ENCODE measurements at places on chromosomes 4 and X. TPM values are rescaled to one million over a fixed set of nuclear protein-coding genes. Genes with fewer than 3 reads are reported as not detected.

DNA sequence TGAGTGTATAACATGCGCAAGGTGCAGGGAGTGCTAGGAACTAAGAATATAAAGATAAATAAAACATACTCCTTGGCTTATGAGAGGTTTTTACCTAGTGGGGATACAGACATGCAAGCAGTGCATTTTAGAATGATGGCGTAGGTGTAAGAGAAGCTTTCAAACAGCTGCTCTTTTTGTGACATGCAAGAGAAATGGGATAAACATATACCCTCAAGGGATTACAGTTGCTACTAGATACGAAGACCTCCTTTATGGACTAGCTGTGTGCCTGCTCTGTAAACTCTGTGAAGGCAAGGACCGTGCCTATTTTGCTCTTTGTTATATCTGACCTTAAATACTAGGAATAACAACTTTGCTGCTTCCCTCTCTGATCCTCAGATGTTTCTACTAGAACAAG, 39.0 kb upstream of the SLITRK4 start:
- no peak for DNase-seq

GRCh38 chrX:94758130-94758529, 1084.1 kb downstream of the FAM133A start:
- no peak for DNase-seq

- DNase-seq: peak; percentile 25
These were observed 276.3 kb upstream of the GALNT7 start for GRCh38 chr4:172892300-172892699.

- DNase-seq: no peak
These were observed 214.6 kb upstream of the MAB21L2 start for GRCh38 chr4:150367326-150367725.

DNA sequence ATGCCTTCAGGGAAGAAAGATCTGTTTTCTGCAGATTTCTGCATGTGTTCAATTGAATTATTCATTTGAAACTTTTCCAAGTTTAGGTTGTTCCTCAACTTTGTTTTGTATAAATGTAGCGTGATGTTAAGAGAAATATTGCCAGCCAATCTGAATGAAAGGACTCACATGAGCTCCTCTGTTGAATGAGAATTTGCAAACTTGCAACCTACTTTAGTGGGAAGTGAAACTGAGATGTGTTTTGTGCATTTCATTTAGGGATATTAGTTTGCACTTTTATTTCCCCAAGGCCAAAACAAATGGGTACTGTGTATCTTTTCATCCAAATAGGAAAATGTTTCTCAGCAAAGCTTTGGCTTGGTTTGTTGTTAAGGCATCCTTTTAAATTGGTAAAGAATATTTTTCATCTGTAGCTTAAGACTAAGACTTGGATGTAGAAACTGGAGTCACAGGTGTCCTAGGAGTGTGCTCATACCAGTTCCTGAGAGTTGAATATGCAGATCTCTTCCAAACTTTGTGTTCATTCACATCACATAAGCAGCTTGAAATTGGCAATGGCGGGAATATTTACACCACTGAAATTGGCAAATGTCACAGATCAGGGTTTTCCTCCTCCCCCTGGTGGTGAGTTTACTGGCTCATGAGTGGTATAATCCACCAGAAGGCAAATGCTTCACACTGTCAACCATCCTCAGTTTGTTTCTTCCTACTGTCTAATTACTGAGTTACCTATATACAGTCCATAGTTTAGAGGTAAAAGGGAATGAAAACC, 193.6 kb upstream of the BANK1 start:
- DNase-seq: no peak

GRCh38 chrX:37926700-37927099, 79.3 kb upstream of the DYNLT3 start:
- DNase-seq: no peak

DNA sequence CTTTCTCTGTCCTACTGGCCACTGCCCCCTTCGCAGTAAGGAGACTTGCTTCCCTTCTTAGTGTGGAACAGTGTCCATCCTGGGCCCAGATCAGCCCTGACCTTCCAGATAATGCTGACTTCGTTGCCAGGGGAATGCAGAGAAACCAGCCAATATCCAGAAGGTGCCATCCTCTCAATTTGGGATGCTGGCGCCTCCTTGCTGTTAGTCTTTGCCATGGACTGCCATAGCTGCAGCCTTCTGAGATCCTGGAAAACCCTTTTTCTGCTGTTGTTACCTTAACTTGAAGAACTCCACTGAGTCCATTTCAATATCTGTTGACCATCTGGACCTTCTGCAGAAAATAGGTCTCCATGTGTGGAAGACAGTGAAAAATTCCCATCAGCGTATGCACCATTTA, 21.8 kb downstream of the RAI2 start:
- no peak for DNase-seq

- no peak for DNase-seq
These were observed 1.3 kb downstream of the SMC1A start for GRCh38 chrX:53421125-53421524.

- no peak for DNase-seq
These were observed 184.1 kb downstream of the DCHS2 start for GRCh38 chr4:154307451-154307850.

DNA sequence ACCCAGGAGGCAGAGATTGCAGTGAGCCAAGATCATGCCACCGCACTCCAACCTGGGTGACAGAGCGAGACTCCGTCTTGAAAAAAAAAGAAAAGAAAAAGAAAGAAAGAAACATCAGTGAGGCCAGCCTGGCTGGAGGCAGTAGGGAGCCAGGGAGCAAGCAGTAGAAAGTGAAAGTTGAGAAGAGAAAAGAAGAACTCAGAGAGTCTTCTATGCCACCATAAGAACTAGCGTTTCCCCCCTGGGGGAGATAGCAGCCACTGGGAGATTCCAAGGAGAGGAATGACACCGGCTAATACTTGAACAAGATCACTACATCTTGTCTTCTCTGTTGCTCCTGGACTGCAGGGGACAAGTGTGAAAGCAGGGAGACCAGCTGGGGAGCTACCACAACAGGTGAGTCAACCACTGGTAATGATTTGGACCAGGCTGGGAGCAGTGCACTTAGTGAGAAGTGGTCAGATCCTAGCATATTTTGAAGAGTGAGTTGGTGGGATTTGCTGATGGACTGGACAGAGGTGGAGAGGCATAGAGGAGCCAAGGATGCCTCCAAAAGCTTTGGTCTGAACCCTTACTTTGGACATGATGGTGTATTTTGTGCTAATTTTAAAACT, 33.4 kb downstream of the SLC2A9 start:
- no peak for DNase-seq

DNA sequence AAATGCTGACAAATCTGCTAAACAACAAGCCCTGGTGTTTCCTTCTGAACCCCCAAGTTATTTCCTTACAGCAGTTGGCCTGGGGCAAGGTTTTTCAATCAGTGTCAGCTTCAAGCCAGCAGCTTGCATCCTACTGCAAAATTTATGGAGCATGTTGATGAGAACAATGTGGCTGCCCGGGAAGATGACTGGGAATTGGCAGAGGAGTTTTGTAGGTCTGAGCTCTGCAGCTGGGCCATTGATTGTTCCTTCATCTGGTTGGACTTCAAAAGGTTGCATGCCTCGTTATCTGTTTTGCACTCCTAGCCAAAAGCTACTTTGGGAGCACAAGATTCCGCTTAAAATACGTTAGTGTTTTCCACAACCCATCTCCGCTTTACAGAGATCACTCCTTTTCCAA, 1030.3 kb upstream of the LCORL start:
- no peak for DNase-seq

The STATH gene
- polyA plus RNA-seq: not detected

The PPEF2 gene
- not detected for polyA plus RNA-seq

Measured in mammary epithelial cell (primary cell).